ENCODE measurements at places on chromosomes 1 and 21.
A peak's percentile ranks its signal among the peaks of the same experiment; 100 is the strongest.

GRCh38 chr1:178345238-178345637 lies 151.5 kb downstream of the CLEC20A start:
- no peak for DNase-seq

DNA sequence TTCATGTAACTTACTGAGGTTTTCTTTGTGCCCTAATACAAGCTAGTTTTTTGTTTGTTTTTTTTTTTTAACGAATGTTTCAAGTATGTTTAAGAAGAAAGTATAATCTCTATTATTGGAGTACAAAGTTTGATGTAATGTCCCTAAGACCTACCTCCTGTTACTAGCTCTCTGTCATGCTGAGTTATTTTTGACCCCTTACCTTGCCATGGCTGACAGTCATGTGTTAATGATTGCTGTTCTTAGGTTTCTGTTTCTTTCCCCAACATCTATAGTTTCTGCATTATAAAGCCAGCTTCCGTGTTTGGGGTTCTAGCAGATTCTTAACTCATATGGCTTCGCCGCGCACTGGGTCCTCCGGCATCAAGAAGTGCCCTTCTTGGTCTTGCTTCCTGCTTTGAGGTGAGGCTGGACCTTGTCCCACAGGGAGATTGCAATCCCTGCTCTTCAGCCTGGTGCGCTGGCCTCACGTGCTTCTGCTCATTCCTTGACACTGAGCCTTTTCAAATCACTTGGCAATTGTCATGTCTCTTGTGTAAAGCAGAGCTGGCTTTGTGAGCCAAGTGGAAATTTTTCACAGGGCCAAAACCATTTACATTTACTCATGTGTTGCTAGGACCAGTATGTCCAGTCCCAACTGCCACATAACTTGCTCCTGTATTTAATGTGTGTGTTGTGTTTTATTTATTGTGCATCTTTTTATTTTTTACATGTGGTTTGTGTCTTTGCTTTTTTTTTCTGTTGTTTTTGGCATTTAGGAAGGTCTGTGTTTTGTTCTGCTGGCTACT lies 135.0 kb upstream of the COL6A1 start:
- no peak for DNase-seq

GRCh38 chr21:36171741-36172331 lies 15.2 kb downstream of the DOP1B start:
- no peak for DNase-seq

GRCh38 chr1:27970401-27970800 lies 10.6 kb downstream of the XKR8 start:
- DNase-seq, result no peak

DNA sequence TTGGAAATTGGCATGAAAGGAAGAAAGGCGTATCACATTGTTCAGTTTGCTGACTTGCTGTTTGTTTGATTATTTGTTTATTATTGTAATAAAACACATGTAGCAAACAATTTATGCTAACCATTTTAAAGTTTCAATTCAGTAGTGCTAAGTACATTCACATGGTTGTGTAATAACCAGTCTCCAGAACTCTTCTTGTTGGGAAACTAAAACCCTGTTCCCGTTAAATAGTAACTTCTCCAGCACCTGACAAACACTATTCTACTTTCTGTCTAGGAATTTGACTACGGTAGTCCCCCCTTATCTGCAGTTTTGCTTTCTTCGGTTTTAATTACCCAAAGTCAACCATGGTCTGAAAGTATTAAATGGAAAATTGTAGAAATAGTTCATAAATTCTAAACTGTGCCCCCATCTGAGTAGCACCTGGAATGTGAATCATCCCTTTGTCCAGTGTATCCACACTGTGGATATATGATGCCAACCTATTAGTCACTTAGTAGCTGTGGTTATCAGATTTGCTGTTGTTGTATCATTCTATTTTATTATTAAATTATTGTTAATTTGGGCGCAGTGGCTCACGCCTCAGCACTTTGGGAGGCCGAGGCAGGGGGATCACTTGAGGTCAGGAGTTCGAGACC lies 5.5 kb downstream of the MORC3 start:
- DNase-seq, result no peak

- peak; percentile 97 for DNase-seq
Observed at GRCh38 chr1:241847796-241848685, at the start of gene EXO1. EXO1 (plus strand) TSS chr1:241848204; CDS start chr1:241850426, 2,222 bp downstream.

- DNase-seq, result no peak
Observed at GRCh38 chr1:158285756-158286241, 3.9 kb upstream of the CD1C start.

DNA sequence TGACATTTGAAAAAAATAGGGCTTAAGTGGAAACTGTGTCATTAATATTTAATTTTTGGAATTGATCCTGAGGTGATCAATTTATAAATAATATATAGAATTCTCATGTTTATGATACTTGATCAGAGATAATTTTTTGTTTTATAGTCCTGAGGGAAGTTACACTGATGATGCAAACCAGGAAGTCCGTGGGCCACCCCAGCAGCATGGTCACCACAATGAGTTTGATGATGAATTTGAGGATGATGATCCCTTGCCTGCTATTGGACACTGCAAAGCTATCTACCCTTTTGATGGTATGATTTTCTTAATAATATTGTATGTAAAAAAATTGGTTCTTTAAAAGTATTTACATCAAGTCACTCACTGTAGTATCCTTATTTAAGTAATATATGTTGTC lies 101.2 kb downstream of the FNBP1L start:
- DNase-seq, result no peak

DNA sequence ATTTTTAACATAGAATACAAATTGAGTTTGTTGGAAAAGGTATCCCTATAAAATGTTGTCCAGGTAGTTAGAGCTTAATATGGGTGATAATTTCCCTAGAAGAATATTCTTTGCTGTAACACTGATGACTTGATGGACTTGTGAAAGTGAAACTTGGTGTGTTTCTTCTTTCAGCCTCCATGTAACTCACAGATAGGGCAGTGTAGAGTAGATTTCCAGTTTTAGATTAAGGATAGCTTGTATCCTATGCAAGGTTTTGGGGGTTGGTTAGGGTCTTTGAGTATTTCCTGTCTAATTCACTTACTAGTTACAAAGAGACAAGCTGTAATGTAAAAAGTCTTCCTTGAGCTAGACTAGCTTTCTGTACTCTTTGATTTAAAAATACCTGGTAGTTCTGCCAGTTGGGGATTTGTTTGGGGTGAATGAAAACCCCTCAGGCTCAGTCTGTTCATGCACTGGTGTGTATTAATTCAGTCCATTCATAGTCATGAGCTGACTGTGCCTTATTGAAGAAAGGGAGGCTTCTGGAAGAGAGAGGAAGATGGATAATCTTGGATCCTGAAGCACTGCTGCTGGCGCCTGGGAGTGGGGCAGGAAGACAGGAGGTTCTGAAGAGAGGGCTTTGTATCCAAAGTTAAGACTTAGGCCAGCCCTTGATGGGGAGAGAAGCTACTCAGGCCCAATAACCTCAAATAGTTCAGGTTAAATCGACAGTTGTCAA lies 83.6 kb downstream of the CAMTA1 start:
- no peak for DNase-seq

Measured in GOT3 (cell line).